ENCODE measurements at places on chromosomes 4 and X. TPM values are rescaled to one million over a fixed set of nuclear protein-coding genes. Genes with fewer than 3 reads are reported as not detected.

ETDB gene
- not detected for polyA plus RNA-seq

JCHAIN gene
- 0.86 TPM for polyA plus RNA-seq

CCNG2 gene
- polyA plus RNA-seq: 10.9 TPM

SHOX gene
- polyA plus RNA-seq: not detected

GRCh38 chr4:153755186-153755585 lies 4.6 kb downstream of the RNF175 start:
- no peak for DNase-seq

- DNase-seq: no peak
These were observed 1.4 kb downstream of the MXD4 start for GRCh38 chr4:2260344-2261109.

- DNase-seq: no peak
These were observed 120.1 kb downstream of the SYNPO2 start for GRCh38 chr4:119008761-119009160.

- DNase-seq: no peak
These were observed 109.7 kb downstream of the SORCS2 start for GRCh38 chr4:7301846-7302630.

DNA sequence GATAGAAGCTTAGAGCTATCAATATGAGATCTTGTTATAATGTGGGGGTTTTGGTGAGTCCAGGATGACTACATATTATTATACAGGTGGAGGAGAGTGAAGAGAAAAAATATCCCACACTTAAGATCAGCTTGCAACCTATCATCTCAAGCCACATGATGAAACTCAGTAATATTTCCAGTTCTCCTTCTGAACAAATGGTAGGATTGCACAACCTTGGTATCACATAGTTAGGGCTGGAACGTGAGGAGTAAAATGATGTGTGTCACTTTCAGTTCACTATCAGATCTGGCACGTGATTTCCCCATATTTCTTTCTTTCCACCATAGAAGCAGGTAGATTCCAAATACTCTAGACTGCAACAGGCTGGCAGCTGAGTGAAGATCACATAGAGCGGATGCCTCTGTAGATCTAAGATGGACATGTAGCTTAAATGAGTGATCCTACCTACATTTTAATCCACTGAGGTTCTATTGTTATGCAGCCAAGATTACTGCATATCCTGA lies 150.6 kb upstream of the ANKRD50 start:
- DNase-seq: no peak

DNA sequence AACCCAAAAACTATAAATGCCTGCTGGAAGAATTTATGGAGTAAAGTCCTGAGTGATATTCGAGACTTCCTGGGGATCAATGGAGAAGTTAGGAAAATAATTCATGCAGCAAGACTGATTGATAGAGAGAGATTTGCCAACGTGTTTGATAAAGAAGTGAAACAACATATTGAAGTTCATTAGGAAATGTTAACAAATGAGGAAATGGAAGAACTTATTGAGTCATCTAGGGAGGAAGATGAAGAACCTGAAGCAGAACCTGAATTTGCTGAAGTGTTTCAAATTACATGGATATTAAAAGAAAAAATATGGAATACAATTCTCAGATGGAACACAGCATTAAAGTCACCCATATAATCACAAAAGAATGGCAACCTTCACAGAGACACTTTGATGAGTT lies 39.0 kb downstream of the DDX60 start:
- DNase-seq: no peak
